ENCODE measurements at places on chromosomes 5 and 9.

- DNase-seq, result peak; percentile 12
Measured at GRCh38 chr9:105425816-105426433, 21.9 kb upstream of the FSD1L start.

DNA sequence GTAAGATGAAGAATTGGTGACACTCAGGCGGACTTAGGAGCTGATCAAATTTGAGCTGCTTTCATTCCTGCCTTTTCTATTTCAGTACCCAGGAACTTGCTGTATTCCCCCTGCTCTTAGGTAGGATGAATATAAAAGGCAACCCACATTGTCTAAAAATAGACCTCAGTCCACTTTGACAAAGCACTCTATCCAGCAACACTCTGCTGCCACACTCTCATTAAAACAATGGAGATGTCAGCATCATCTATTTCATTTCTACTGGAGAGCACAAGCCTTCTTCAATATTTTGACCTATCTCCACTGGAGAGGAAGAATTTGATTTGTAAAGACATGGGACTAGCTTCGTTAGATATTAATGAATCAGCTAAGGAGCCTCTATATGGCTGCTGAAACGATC lies 468.4 kb downstream of the PTPRD start:
- no peak for DNase-seq

DNA sequence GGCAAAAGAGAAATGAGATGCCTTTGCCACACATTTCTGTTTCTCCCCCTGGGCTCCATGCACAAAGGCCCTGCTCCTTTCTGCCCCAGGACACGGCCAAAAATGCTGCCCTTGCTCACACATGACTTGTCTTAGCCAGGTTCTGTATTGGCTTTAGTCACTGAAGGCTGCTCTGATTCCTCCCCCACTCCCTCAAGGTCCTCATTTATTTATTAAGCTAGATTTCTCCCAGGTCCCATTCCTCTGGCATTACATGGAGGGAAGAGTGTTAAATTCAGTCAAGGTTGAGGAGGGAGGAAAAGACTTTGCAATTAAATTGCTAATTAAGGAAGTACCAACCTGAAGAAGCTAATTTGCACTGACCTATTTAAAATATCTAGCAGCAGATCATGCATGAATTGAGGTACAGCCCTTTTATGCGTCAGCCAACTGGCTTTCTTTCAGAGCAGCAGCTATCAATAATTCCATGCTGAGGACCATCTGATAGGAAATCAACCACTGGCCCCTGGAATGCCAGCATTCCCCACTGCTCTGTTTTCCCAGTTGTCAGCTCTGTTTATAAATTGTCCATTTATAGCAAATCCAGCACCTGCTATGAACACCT lies 81.2 kb upstream of the MAP3K1 start:
- no peak for DNase-seq

DNA sequence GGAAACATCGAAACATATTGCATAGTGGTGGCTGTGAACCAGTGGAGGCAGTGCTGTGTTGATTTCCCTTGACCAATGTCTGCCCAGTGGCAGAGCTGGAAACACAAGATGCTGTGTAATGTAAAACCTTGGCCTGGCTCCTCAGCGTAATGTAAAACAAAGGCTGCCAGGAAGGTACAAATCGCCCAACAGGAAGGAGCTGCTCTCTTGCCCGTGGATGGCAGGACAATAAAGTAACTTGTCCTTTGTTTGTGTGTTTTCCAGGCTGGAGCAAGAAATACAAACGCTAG lies 143.4 kb downstream of the PALM2AKAP2 start:
- peak; percentile 6 for DNase-seq

DNA sequence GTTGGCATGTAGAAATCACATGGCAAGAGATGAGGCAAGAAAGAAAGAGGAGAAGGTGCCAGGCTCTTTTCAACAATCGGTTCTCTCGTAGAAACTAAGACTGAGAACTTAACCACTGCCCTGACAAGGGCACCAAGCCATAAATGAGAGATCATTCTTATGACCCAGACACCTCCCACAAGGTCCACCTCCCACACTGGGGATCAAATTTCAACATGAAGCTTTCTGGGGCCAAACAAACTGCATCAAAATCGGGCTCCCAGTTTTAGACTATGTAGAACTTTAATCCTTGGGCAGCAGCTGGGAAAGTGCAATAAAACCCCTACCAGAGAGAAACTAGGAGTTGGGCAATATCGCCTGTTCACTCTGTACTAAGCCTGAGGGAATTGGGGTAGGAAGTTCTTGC lies 150.2 kb upstream of the CCDC152 start:
- no peak for DNase-seq

GRCh38 chr9:133512253-133513213 lies 12.2 kb downstream of the MYMK start:
- no peak for DNase-seq

GRCh38 chr5:58077966-58078365 lies 381.9 kb downstream of the PLK2 start:
- DNase-seq, result peak; percentile 89

DNA sequence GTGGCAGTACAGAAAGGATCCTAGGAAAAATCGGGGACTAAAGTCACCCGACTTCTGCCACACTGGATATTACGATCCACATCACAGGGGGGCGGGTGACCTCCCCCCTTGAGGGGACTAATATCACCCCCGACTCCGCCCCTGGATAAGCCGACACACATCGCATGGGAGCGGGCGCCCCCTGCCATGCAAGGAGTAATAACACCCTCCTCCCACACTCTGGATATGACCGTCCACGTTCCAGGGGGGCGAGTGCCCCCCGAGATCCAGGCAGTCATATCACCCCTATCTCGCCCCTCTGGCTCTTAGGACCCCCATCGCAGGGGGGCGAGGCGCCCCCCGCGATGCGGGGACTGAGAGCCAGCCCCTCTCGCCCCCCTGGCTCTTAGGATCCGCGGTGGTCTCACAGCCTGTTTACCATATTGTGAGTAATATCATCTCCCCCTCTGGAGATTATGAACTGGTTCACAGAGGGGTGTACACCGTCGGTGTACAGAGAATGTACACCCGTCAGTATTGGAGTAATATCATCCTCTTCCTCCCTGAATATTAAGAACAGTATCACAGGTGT lies 423.0 kb downstream of the DIRAS2 start:
- DNase-seq, result no peak

- DNase-seq, result no peak
Measured at GRCh38 chr9:108017671-108018070, 528.1 kb upstream of the KLF4 start.

GRCh38 chr9:121709798-121710197 lies 58.4 kb downstream of the DAB2IP start:
- DNase-seq, result no peak

DNA sequence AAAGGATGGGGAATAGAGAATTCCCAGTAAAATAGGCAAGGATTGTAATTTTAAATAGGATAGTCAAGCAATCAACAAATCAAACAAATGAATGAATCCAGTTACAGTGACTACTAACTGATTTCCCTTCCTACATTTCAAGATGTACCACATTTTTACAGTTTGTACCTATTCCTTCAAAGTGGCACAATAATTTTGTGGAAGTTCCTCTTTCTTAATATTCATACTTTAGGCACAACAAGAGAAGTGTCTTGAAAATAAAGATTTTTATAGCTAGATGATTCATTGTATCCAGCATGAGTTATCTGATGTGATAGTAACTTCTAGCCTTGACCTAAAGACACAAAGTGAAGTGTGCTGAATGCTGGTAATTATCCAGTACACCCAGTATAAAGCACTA lies 122.2 kb upstream of the ACOT12 start:
- no peak for DNase-seq

DNA sequence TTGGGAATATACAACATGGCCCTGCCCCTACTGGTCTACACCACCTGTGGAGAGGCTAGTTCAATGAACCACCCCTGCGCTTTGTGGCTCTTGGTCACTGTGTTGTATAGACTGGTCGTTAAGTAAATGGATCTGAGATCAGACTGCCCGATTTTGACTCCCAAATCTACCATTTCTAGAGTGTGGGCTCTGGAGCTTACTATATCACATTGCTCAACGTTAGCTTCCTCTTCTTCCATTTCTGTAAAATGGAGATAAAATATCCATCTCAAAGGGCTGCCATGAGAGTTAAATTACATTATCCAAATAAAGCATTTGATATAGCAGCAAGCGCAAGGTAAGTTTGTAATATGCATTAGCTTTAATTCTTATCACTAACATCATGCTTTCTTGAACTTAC lies 52.7 kb upstream of the IFNK start:
- DNase-seq, result no peak

GRCh38 chr9:81759680-81760215 lies 70.4 kb upstream of the TLE1 start:
- no peak for DNase-seq

DNA sequence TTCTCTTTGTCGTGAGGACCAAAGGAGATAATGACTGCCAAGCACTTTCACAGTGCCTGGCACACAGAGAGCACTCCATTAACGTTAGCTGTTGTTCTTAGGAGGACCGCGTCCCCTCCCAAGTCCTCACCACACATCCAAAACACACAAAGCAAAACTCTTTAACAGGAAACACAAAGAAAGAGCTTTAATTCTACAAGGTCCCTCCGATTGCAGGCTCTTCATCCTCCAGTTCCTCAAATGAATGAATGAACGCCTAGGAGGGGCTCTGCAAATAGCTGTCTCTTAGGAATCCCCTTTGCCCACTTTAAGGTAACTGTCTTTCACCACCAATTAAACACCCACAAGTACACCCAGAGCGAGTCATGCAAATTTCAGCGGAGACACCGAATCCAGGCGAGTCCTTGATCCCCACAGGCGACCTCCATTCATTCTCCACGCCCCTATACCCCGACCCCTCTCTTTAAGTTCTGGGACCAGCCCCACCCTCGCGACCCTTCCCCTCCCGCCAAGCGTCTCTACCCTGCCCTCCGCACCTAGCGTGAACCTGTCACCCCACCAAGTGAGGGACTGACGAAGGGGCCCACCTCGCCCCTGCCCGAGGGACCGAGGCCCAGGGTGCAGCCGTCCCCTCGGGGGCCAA lies 644 bp downstream of the TSC1 start:
- no peak for DNase-seq

- DNase-seq, result no peak
Measured at GRCh38 chr5:40551496-40552491, 127.9 kb upstream of the PTGER4 start.

DNA sequence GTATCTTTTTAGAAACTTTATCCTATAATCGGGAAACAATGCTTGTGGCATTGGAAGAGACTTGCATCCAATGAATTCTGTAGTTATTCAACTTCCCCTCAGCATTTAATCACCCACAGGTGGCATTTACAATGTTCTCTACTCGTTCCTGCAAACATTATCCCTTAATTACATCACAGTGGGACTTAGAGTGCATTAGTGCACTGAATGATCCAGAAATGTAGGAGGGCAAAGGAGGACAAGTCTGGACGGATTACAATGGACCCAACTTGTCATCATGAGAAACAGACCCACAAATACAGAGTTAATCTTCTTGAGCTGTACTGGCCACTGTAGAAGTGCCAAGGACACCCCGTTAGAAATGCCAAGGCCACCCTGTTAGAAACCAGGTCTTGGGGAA lies 129.1 kb downstream of the DOCK8 start:
- no peak for DNase-seq

- no peak for DNase-seq
Measured at GRCh38 chr5:34509392-34509791, 146.7 kb upstream of the RAI14 start.

DNA sequence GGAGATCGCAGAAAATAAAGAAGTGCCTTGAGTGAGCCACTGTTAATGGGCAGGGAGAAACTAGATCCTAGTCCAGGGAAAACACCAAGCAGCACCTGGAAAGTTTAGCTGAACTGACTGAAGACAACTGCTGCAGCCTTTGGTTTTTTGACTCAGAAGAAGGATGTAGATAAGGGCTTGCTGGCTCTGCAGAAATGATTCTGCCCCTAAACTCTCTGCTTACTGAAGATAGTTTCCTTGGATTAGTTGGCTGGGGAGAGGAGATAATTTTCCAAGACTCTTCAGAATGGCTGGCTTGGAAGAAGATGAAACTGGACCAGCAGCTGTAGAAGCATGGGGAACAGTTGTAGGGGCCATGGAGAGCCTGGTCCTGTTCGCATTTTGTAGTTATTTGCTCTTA lies 471.8 kb downstream of the KDM4C start:
- no peak for DNase-seq

DNA sequence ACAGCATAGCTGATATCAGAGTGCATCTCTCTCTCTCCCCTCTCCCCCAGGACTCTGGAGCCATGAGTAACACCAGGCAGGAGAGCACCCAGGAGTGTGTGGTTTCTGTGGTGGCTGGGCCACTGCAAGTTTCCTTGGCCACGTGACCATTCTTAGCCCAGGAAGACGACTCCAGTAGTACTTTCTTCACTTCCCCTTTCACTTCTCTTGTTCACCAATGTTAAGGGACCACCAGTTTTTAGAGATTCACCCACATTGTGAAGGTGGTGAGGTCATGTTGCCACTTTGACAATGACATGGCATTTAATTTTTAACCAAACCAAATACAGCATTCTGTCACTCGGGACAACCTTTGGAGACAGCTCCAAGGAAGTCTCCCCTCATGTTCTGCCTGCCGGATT lies 17.9 kb upstream of the DAPK1 start:
- DNase-seq, result no peak

GRCh38 chr9:12463641-12464040 lies 229.5 kb upstream of the TYRP1 start:
- DNase-seq, result no peak

- DNase-seq, result no peak
Measured at GRCh38 chr5:106658150-106658549, 1012.6 kb downstream of the EFNA5 start.

GRCh38 chr5:54159153-54159892 lies 151.1 kb downstream of the ARL15 start:
- DNase-seq, result no peak

DNA sequence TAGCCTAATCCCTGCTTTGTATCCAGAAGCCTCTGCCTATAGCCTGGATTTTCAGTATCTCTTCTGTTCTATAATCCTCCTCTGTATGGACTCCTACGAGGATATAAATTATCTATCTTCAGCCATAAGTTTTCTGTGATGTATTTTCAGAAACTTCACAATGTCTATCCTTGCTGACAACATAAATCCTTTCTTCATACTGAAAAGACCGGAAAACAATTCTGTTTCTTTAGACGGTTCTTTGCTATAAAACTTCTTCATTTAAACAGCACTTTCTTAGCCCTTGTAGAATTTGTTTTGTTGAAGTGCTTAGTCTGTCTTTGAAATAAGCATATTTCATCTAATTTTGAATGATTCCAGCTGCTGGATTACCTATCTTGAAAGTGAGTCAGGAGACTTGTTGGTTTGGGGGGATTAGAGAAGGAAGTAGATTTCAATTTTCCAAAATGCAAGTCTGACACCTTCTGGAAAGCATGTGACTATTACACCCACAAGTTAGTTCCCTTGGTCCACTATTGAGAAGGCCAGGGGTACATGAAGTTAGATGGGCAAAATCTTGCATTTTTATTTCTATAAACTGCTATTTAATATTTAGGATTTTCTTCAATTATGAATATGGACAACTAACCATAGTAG lies 96.3 kb upstream of the RANBP3L start:
- DNase-seq, result no peak

- DNase-seq, result no peak
Measured at GRCh38 chr5:175484322-175484721, 6.0 kb downstream of the SFXN1 start.
